Hematopoietic multipotent progenitor cell treated with erythropoietin and hydrocortisone succinate and interleukin-3 and kit ligand, for 15 days (in vitro differentiated cells): ENCODE measurements at places on chromosomes 4 and X.

GRCh38 chrX:119145241-119145653 lies 17.6 kb upstream of the KIAA1210 start:
- DNase-seq = no peak

- no peak for DNase-seq
Observed at GRCh38 chrX:139720136-139720535, 12.2 kb upstream of the MCF2 start.

DNA sequence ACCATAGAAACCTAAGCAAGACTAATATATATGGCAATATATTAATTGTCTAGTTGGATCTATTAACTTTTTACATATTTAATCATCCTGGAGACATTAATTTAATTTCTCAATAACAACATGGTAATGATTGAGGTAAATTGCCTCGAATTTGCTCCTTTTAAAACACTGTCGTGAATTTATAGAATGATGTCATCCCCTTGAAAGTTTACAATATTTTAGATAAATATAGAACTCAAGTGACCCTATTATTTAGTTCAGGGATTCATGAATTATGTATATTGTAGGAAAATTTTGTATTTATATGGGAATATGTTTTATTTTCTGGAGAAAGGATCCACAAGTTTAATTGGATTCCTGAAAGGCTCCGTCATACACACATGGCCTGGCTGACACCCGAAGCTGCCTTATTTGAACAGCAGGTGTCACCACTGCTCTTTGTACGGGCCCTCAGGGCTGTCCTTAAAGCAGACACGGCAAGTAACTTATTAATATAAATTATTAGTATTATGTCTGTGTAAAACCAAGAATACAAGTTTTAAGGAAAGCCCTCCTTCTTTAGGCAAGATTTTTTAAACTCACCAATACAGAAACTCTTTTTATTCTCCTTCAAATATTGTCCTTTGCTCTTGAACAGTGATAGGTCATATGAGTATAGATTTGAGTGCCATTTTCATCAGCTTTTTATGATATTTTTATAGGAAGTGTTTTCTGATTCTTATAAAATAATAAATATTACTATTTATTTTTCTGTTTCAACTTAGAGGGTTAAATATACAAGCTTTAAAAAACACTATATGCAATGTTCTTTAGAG lies 1.9 kb upstream of the PLRG1 start:
- peak; percentile 81 for DNase-seq

DNA sequence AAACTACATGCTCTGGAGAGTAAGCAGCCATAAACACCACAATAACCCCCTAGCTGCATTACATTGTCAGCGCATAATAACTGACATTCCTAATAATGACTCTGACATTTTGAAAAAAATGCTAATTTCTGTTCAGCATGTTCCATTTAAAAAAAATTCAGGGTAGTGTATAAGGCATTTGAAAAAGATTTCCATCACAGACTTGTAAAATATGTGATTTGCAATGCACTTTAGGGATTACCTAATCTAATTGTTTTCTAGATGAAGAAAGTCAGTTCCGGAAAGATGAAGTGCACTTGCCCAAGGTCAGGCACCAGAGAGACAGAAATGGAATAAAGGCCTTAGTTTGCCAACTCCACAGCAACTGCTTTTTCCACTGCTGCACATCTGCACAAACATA lies 55.3 kb downstream of the FANCB start:
- no peak for DNase-seq

DNA sequence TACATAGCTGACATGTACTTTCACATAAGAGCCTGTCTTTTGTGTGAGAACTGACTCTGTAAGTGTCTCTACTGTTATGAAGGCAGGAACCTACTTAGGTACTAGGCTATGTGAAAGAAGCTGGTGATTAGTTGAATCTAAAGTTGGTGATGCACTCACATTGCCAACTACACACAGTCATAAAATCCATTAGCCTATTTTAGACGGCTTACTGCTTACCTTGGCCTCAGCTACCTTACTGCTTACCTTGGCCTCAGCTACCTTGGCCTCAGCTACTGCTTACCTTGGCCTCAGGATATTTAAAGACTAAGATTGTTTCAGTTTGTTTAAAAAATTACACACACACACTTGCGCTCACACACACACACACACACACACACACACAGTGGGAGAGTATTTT lies 549.7 kb downstream of the IL1RAPL1 start:
- DNase-seq = no peak

- no peak for DNase-seq
Observed at GRCh38 chr4:93061826-93062225, 758.1 kb downstream of the GRID2 start.

DNA sequence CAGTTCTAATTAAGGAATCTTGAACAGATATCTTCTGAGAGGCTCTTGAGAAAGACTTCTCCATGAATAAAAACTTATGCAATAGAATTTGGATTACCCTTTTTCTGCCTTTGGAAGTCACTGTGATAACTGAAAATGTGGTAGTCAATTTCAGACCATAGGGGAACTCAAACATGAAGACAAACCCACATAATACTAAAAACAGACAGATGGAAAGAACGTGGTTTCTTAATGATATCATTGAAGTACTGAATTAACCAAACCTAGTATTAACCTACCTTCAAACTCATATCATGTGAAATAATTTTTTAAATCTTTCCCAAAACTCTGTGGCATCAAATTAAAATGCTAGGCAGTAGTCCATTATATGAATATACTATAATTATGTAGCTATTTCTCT lies 153.5 kb downstream of the CAMK2D start:
- no peak for DNase-seq

GRCh38 chrX:124641737-124642491 lies 295.6 kb downstream of the SH2D1A start:
- no peak for DNase-seq

DNA sequence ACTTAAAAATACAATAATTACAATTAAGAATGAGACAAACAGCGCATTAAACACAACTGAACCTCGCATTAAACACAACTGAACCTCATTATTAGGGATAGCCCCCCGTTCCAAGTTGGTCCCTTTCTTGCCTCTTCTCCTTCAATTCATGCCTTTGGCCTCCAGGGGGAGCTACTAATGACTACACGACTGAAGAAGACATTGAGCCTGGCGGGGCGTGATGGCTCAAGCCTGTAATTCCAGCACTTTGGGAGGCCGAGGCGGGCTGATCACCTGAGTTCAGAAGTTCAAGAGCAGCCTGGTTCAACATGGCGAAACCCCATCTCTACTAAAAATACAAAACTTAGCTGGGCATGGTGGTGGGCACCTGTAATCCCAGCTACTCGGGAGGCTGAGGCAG lies 56.4 kb upstream of the NWD2 start:
- DNase-seq = peak; percentile 4

GRCh38 chr4:93317561-93317960 lies 511.0 kb upstream of the ATOH1 start:
- no peak for DNase-seq

DNA sequence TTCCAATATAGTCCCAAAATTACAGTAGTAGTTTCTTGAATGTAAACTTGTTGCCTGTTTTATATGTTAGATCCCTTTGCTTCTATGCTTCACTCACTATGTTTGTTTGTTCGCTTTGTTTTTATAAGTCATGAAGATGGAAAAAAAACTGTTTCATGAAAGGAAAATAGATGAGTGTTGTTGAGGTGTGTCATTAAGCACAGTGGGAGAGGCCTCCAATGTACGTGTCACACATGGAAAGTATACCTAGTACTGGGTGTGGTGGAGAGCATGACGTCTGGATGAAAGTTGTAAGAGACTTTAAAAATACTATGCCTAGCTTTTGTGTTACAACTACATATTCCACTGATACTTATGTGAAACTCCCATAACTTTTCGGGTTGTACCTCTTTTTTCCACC lies 28.4 kb downstream of the PLS3 start:
- no peak for DNase-seq

DNA sequence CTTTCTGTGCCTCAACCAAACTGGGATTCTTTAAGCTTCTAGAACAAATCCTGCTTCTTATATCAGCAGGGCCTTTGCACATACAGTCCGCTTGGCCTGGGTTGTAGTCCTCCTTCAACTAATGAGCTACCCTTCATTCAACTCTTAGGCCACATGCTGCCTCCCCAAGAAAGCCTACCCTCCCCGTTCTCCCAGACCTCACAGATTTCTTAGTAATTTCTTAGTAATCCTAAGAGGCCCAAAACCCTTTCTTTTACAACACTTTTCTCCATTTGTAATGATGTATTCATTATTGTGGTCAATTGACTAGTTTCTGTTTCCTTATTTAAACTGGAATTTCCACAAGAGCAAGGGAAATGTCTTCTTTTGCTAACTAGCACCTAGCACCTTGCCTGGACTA lies 233.1 kb downstream of the PPP1R2C start:
- no peak for DNase-seq

- no peak for DNase-seq
Observed at GRCh38 chr4:26148927-26149326, 171.9 kb upstream of the RBPJ start.

DNA sequence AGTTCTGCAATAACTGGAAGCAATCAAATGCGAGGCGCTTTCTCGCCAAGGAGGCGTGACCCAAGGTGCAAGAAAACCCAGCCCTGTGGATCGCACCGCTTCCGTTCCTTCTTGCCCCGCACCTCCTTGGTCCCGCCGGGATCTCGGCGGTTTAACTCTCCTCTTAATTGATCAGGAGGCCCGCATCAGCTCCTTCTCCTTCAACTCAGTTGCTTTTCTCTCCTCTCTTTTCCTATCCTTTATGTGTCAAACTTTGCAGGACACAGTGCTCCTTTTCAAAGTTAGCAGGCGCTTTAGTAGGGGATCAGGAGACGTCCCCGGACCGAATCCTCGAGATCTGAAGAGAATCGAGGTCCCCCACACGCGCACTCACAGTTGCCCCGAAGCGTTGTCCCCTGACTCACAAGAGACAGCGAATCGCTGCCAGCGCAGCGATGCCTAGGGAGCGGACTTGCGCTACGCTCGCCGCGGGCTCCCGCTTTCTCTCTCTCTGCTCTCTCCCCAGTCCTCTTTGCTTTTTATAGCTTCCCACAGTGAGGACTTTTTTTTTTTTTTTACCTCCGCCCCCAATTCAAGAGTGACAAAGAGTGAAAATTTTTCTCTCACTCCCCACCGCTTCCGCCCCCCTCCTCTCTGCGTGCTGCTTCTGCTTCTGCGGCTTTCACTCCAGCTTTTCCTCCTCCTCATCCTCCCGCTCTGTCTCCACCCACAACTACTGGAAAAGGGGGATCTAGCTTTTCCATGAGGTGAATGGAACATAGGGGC lies at the start of gene DKK2:
Gene DKK2, minus strand, starts transcription at position 495 of the 765 bp plus-strand sequence. CDS start 722 bp downstream, outside the sequence.
- no peak for DNase-seq

- no peak for DNase-seq
Observed at GRCh38 chr4:145003675-145004074, 94.3 kb downstream of the ANAPC10 start.

- peak; percentile 18 for DNase-seq
Observed at GRCh38 chr4:158722291-158722916, 792 bp downstream of the PPID start.

- DNase-seq = no peak
Observed at GRCh38 chr4:47221721-47222120, 190.4 kb downstream of the GABRB1 start.

DNA sequence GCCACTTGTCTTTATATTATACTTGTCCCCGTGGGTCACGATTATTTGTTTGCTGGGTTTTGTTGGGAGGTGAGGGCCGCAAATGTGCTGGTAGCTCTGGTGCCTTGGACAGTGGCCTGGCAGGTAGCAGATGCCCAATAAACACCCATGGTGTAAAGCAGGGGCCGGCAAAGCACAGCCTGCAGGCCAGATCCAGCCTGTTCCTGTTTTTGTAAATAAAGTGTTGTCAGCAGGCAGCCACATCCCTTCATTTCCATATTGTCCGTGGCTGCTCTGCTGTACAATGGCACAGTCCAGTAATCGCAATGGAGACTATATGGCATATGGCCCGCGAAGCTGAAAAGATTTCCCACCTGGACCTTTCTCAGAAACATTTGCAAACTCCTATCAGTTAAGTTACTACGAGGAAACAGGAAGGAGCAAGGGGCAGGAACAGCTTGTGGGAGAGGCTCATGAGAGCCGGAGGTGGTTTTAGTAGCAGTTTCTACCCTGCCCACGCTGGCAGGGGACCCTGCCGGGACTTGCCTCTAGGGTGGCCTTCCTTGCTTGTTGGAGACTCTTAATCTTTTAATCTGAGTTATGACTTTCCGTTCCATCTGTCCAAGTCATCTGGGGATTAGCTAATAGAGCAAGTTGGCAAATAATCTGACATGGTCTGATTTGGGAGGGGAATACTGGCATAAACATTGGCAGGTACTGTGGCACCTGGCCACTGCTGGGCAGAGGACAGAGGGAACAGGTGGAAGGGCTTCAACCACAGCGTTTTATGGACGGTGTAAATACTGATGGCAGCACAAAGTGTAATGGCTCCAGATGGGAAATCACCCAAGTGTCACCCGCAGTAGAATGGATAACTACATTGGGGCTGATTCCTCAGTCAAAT lies 19.6 kb downstream of the CLCN4 start:
- DNase-seq = no peak

DNA sequence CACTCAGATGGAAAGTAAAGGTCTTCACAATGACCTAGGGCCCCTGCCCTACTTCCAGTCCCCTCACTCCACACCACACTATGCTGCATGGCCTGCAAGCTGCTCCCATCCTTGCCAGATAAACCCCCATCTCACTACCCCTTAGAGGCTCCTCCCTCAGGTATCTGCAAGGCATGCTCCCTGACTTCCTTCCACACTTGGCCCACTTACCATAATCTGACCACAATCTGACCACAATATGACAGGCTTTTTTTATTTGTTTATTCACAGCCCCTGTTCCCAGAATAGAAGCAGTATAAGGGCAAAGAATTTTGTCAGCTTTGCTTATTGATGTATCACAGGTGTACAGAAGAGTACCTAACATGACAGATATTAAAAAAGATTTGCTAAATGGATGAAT lies 124.7 kb downstream of the CAMK2D start:
- no peak for DNase-seq

- no peak for DNase-seq
Observed at GRCh38 chrX:15838017-15838416, 16.6 kb downstream of the AP1S2 start.

DNA sequence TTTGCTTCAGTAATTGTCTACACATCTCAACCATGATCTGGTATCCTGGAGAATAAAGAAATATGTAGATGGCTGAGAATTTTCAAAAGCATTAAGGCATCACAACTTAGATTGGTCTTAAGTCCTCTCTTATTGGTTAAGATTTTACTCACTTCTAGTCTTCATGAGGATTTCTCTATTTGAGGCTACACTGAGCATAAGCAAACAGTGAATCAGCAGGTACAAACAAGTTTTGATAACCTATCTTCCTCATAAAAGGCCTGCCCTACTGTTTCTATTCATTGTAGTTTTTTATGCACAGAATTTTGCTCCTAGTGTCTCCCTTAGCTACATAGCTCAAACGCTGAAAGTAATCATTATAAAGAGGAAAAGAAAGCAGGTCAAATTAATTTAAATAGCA lies 460.7 kb upstream of the RPS6KA3 start:
- no peak for DNase-seq
